Endodermal cell (in vitro differentiated cells): ENCODE measurements at places on chromosomes 7 and 10.

DNA sequence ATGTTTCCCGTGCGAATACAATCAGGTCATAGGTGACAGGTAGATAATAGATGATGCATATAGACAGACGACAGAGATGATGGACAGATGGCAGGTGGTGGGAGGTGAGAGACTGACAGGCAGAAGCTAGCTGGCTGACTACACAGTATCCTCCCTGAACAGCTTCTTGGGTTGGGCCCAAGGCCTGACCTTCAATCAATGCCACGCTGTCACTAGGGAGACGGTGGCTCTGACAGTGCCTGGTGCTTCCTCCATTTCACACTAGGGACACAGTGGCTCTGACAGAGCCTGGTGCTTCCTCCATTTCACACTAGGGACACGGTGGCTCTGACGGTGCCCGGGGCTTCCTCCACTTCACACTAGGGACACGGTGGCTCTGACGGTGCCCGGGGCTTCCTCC, 200.1 kb downstream of the DIP2C start:
- no peak for DNase-seq

- DNase-seq = no peak
Measured at GRCh38 chr7:80312139-80312661, 177.6 kb downstream of the GNAI1 start.

- DNase-seq = no peak
Measured at GRCh38 chr10:102781921-102782557, 38.3 kb downstream of the WBP1L start.

DNA sequence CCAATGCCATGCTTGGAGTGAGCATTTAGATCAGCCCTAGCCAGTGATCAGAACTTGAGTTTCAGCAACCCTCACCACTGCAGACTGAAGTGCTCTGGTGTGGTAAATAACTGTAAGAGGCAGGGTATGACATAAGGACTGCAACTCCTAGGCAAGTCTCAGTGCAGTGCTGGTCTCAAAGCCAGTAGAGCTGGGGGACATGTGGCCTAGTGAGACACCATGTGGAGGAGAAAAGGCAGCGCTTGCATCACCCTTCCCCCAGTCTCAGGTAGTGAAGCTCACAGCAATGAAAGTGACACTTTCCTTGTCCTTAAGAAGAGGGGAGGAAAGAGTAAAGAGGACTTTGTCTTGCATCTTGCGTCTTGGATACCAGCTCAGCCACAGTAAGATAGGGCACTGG, 386.8 kb upstream of the POT1 start:
- DNase-seq = peak; percentile 91

DNA sequence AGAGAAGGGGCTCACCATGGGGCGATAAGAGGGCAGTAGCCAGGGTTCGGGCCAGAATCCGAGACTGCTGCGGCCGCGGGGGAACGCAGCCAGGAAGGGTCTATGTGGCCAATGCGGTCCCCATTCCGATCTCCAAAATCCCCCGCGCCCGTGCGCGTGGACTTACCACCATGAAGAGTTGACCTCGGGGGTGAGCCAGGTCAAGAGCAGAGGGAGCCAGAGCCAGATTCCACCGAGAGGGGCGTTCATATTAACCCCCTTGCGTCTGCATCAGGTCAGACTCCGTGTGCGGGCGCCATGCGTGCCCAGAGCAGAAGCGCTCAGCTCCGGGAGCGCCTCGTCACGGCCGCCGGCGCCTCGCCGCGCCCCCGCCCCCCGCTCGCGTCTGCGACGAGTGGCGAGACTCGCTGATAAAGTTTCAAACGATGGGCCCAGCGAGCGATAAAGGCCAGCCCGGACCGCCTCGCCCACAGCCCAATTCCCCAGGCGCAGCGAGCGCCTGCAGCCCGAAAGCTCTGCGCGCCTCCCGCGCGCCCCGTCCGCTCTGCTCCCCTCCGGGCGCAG, at the start of gene WNT2:
TSS of gene WNT2 (minus strand) at position 318 of the 564 bp plus-strand sequence. CDS start at position 249, 69 bp downstream.
- DNase-seq = peak; percentile 61

GRCh38 chr10:19488592-19489280, 327.5 kb upstream of the PLXDC2 start:
- DNase-seq = peak; percentile 94

DNA sequence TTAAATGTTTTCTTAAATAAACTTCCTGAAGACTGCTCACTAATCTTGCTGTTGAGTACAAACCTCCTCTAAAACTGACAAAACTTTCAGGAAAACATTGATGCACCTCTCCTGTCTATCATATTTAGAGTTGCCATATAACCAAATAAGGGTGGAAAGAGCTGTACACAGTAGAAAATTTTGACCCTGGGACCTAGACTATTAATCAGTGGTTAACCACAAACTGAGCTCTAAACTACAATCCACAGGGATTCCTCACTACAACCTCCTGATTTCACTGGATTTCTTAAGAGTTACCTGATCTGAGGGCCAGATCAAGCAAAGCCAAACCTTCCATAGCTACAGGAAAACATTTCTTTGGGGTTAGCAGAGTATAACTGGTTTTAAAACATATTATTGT, 39.9 kb upstream of the WNT16 start:
- DNase-seq = no peak

- no peak for DNase-seq
Measured at GRCh38 chr7:77983973-77984372, 185.4 kb downstream of the PHTF2 start.

DNA sequence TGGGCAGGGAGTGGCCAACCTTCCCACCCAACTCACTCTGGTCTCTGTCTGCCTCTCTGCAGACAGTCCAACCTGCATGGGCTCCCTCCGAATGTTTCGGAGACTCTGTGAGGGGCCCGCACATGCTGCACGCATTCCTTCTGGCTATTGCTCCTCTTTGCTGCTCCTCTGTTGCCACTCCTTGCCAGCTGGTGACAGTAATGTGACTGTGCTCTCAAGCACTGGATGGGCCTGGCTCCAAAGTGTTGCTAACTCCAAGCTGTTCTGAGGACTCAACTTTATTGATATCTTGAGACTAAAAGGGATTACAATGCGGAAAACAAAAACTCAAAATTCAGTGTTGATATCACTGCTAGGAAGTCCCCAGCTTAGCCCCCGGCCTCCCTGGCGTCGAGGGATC, 105.4 kb upstream of the KIF5B start:
- no peak for DNase-seq

GRCh38 chr7:140027858-140028257, 34.9 kb downstream of the PARP12 start:
- no peak for DNase-seq

DNA sequence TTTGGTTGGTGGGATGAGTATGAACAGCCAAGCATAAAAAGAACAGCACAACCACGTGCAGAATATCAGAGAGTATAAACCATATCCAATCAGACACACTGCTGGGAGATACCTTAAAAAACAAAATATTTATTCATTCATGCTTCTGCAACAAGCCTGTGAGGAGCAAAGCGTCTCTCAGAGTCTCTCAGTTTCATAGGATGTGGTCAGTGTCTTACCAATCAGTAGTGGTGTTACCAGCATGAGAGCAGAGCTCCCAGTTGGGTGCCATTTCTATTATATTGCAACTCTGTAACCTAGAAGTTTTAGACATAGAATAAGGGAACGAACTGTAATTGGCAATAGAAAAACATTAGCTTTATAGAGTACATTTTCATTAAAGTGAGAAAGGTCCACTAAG, 445.9 kb upstream of the LRRN3 start:
- DNase-seq = no peak

- DNase-seq = peak; percentile 74
Measured at GRCh38 chr7:152553671-152554317, 118.0 kb upstream of the KMT2C start.

DNA sequence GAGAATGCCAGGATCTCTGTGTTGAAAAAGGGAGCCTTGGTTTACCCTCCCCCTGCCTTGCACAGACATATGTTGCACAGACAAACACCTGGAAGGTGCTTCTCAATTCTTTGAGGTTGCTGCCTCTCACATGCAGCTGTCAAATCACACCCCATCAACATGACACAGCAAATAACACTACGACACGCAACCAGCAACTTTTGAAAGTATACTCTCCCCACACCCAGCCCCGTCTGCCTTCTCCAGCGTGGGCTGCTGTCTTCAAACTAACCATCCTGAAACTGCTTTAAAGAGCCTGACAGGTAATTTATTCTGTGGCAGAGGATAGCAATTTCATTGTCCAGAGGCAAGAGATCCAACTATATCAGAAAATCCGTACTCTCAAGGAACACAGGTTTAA, 136.1 kb downstream of the PLXNA4 start:
- DNase-seq = no peak

DNA sequence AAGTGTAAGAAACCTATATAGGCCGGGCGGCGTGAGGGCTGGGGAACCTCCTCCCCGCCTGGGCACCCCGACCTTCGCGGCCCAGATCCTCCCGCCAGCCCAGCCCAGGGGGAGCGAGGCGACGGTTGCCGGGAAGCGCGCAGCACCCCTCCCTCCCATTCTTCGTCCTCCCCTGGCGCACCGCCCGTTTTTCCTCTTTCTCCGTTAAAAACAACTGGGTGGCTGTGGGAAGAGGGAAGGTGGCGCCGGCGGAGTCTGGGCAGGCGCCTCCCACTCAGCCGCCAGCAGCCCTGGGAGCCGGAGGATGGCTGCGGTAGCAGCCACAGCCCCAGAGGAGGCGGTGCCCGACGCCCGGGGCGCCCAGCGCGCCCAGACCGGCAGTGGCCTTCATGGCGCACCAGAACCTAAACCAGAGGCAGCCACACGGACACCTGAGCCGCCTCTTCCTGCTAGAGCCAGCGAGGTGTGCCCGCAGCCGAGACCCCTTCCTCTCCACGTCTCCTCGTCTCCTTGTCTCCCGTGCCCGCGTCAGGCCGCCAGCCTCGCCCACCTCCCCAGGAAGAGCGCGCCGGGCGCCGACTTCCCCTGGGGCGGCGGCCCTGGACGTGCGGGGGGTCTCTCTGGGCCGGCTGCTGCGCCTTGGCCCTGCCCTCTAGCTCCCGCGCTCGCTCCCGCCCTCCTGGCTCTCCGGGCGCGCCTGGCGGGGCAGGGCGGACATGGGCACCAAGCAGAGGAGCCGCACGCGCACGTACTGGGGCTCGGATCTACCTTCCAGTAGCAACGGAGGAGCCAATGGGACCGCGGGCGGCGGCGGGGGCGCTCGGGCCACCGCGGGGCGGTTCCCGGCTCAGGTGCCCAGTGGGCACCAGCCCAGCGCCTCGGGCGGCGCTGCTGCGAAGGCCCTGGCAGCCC, 32.8 kb upstream of the SFTPD start:
- peak; percentile 89 for DNase-seq

DNA sequence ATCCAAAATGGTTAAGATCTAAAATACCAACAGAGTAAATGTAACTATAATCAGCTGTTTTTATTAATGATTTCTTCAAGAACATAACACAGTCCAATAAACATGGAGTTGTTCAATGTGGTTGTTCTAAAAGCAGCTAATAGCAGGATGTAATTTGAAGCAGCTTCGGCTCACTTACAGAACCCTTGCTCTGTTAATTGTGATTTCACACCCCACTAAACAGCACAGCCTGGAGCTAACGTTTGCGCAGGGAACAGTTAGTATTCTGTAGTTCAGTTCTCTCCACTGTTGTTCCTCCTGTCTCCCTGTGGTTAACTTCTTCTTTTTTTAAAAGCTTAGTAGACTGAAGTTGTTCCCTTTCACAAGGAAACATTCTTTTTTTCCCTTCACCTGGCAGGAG, 104.0 kb downstream of the GRM3 start:
- DNase-seq = no peak

- DNase-seq = no peak
Measured at GRCh38 chr10:818010-818409, 113.5 kb downstream of the LARP4B start.

DNA sequence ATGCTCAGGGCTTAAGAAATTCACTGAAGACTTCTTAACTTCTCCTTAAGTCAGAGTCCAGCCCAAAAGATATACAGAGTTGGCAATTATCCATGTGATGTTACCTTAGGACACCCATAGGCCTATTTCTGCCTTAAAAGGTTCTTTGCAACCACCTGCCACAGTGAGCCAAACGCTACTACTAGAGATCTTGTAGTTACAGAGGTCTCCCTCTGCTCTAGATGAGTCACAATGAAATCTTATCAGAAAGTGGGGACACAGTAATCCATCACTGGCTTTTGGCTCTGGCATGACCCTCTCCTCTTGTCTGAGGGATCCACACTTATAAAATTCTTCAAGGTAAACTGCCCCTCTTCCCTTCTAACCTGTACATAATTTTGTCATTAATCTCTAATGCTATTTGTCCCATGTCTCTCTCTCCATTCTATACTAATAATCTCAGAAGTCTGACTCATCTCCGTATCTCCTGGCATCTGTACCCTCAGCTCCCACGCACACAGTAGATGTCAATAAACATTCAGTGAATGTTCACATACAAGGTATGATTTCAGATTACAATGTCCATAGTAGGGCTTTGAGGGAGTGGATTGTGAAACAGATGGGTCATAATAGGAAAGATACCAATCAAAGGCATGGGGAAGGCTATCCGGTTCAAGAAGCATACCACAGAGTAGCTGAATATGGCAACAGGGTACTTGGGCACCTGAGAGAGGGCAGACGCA, 112.1 kb downstream of the SGMS1 start:
- DNase-seq = no peak

DNA sequence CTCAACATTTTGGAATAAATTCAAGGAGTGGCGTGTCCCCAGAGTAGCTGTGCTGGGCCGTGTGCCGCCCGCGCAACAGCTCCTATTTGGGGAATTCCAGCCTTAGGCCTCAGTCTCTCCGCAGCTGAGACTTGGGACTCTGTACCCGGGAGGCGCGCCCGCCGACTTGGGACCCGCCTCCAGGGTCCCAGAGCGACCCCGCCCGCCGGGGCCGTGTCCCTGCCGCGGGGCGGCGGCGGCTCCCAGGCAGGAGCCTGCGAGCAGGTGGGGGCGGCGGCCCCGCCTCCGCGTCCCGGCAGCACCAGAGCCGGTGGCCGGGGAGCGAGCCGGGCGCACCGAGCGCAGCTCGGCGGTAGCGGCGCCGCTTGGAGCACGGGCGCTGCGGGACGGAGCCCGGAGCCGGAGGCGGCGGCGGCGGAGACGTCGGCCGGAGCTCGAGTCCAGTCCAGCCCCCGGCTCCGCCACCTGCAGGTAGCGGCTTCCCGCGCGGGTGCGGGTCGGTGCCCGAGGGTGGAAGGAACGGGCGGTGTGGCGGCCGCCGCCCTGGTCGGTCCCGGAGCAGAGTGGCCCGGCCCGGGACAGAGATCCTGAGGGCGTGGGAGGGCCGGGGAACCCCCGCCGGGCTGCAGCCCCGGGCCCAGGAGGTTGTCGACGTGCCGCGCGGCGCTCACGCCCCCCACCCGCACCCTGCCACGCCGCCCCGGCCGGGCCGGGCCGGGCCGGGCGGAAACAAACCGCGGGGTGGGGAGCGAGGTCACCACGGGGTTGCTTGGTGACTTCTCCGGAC, at the start of gene WIPF3:
TSS of gene WIPF3 (plus strand) at position 301 of the 787 bp plus-strand sequence. CDS start 28,217 bp downstream, outside the sequence.
- DNase-seq = peak; percentile 86

GRCh38 chr7:116382375-116382774, 117.2 kb upstream of the CAV2 start:
- DNase-seq = no peak

- DNase-seq = no peak
Measured at GRCh38 chr7:28766359-28766758, 191.8 kb downstream of the TRIL start.
